Panc1 (cell line): ENCODE measurements at places on chromosomes 3 and 15.

GRCh38 chr3:185746470-185746869 lies 78.4 kb downstream of the IGF2BP2 start:
- H3K4me1 ChIP-seq, result peaks cover 37% of the 10 kb centered on the region
- no peaks in the 10 kb centered on the region for H3K27me3 ChIP-seq
- no peak for DNase-seq
- H3K27ac ChIP-seq, result peak overlapping the region; percentile 49
- no peaks in the 10 kb centered on the region for H3K36me3 ChIP-seq
- H3K4me3 ChIP-seq, result no peak overlapping the region

DNA sequence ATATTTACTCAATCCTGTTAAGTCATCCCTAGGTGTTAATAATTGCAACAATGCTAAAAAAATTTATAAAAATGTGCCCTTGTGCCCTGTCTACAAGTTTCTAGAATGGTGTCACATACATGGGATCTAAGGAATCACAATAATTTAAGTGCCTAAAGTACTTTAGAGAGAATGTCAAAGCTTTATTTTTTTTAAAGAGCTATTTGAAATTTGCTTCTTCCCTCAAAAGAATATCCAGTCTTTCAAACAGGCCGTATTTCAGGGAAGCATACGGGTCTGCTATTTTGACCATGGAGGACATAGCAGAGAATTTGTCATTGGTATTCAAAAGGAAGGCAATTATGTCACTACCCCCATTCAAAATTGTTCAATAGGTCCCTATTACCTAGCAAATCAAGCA lies 29.7 kb downstream of the MEIS2 start:
- H3K27ac ChIP-seq, result no peak overlapping the region
- H3K4me3 ChIP-seq, result no peak overlapping the region
- H3K4me1 ChIP-seq, result no peaks in the 10 kb centered on the region
- H3K27me3 ChIP-seq, result no peaks in the 10 kb centered on the region
- H3K36me3 ChIP-seq, result no peaks in the 10 kb centered on the region

GRCh38 chr3:99825004-99825640 lies 7.5 kb downstream of the CMSS1 start:
- H3K27me3 ChIP-seq, result no peaks in the 10 kb centered on the region
- DNase-seq, result no peak
- no peaks in the 10 kb centered on the region for H3K36me3 ChIP-seq
- no peak overlapping the region for H3K4me3 ChIP-seq

DNA sequence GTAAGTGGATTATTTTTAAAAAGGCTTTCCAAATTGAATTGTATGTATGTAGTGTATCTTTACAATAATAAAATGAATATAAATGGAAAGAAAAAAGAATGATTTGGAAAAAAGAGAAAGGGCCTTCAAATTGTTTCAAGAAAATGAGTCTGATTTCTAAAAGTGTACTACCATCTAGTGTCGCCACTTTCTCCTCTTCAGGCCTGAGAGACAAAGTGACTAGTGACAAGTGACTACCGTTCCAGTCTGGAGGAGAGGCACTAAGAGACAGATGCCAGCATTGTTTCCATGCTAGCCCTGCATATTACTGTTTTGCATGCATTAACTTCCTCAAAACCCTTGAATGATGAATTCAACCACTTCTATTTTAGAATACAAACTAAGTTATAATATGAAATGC lies 39.3 kb downstream of the P3H2 start:
- DNase-seq, result no peak
- H3K27ac ChIP-seq, result no peak overlapping the region
- H3K4me3 ChIP-seq, result no peak overlapping the region
- H3K36me3 ChIP-seq, result no peaks in the 10 kb centered on the region
- peaks cover 19% of the 10 kb centered on the region for H3K4me1 ChIP-seq
- no peaks in the 10 kb centered on the region for H3K27me3 ChIP-seq

GRCh38 chr15:101641894-101642293 lies 10.3 kb downstream of the TM2D3 start:
- no peak overlapping the region for H3K27ac ChIP-seq
- H3K4me3 ChIP-seq, result no peak overlapping the region
- DNase-seq, result no peak
- no peaks in the 10 kb centered on the region for H3K27me3 ChIP-seq
- peaks cover 37% of the 10 kb centered on the region for H3K36me3 ChIP-seq
- no peaks in the 10 kb centered on the region; the same call in 1 of the 2 replicates for H3K4me1 ChIP-seq

DNA sequence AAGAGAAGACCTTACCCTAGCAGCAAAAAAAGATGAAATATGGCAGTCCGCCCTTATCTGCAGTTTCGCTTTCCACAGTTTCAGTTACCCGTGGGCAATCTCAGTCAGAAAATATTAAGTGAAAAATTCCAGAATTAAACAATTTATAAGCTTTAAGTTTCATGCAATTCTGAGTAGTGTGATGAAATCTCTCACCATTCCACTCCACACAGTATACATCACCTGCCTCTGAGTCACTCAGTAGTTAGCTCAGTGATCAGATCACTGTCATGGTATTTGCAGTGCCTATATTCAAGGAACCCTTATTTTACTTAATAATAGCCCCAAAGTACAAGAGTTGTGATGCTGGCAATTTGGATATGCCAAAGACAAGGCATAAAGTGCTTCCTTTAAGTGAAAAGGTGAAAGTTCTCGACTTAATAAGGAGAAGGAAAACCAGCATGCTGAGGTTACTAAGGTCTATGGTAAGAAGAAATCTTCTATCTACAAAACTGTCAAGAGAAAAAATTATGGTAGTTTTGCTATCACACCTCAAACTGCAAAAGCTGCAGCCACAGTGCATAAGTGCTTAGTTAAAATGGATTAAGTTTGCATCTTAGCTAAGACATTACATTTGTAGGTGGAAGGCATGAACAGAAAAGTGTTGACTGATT lies 48.1 kb downstream of the HSPBAP1 start:
- H3K36me3 ChIP-seq, result no peaks in the 10 kb centered on the region
- H3K4me3 ChIP-seq, result no peak overlapping the region
- no peaks in the 10 kb centered on the region for H3K4me1 ChIP-seq
- no peaks in the 10 kb centered on the region for H3K27me3 ChIP-seq
- peak; percentile 48 for DNase-seq
- H3K27ac ChIP-seq, result no peak overlapping the region
